CD4-positive, alpha-beta T cell treated with Interleukin-12 subunit alpha and Interleukin-12 subunit beta, for 1 hour (primary cell): ENCODE measurements at places on chromosomes 16 and 17.

- no peak for DNase-seq
Measured at GRCh38 chr17:3526971-3527370, 30.6 kb downstream of the TRPV3 start.

DNA sequence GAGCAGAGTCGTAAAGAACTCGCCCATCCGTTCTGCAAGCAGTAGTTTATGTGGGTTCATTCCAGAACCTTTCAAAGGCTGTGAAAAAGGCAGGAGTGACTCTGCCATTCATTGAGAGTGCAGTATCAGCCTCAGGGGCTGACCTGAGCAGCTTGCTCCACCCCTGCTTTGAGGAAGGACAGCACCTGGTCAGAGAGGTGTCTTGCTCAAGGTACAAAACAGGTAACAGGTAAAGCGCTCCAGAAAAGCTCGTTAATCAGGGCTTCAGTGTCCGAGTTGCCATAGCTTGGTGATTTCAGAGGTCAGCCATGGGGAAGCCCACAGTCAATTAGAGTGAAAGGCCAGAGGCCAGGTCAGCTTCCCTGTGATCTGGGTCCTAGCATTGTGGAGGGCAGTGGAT, 251.1 kb downstream of the ABCC12 start:
- DNase-seq: no peak

DNA sequence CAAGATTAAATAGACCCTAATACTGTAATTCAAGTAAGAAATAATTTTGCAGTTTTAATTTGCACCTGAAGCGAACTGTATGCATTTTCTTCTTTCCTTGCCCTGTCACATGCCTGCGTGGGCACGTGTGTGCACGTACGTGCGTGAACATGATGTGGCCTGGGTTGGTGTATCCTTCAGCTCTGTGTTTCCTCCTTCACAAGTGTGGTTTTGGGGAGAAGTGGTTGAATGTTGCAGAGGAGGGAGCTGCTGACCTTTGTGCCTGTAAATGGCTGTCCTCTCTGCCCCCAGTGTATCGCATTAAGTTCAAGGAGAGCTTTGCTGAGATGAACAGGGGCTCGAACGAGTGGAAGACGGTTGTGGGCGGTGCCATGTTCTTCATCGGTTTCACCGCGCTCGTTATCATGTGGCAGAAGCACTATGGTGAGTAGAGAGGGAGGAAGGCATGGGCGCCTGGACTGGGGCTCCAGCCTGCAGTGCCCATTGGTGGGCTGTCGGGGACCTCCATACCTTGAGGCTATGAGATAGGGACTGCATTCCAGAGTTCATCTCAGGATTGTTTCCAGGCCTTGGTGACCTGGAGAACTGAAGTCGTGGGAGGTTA, 6.0 kb downstream of the COX4I1 start:
- DNase-seq: no peak

DNA sequence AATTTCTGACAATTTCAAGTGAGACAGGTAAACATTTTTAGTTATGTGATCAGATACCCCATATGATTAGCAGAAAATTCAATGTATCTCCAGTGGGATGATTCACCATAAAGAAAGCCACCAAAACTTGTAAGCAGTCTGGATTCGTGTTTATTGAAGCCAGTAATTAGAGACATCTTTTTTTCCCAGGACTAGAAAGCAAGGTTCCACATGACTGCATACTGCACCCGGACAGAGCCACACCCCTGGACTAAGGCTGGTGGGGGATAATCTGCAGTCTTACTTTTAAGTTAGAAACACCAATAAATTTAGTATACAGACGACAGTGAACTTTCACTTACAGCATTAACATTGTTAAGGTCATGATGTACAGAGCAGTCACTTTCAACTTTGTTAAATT, 24.2 kb upstream of the CMTM4 start:
- no peak for DNase-seq

GRCh38 chr17:81842725-81843504, 8.1 kb upstream of the PPP1R27 start:
- DNase-seq: no peak

DNA sequence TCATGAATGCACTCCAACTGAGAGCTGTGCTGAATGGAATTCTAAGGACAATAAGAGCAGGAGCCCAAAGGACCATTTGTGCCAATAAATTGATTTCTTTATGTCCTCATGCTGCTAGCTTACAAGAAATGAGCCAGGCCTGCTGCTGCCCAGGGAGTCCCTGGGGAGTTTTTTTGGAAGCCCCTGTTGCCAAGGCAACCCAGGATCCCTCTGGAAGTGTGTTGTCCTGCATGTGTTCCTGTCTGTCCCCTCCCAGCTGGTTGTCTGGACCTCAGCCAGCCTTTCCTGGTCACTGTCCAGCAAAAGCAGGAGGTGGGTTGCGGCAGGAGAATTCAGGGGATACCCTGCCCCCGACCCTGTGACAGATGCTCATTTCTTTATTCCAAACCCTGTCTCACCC, 51.0 kb upstream of the GPRC5B start:
- no peak for DNase-seq

DNA sequence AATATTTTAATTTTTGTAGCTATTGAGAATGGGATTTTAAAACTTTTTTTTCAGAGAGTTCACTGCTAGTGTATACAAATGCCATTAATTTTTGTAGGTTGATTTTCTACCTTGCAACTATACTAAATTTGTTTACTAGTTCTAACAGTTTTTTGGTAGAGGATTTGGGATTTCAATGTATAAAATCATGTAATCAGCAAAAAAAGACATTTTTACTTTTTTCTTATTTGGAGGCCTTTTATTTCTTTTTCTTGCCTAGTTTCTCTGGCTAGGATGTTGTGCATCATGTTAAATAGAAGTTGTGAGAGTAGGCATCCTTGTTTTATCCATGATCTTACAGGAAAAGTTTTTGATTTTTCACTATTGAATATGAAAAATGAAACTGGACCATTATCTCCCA, 602.9 kb upstream of the KIF2B start:
- DNase-seq: no peak
